Activated CD4-positive, alpha-beta T cell treated with anti-CD3 and anti-CD28 coated beads, Interleukin-2, amount 50 U/mL, for 1 hour (primary cell): ENCODE measurements at places on chromosomes 2 and 18.

GRCh38 chr18:9535430-9535991 lies 60.2 kb downstream of the RALBP1 start:
- DNase-seq: no peak

DNA sequence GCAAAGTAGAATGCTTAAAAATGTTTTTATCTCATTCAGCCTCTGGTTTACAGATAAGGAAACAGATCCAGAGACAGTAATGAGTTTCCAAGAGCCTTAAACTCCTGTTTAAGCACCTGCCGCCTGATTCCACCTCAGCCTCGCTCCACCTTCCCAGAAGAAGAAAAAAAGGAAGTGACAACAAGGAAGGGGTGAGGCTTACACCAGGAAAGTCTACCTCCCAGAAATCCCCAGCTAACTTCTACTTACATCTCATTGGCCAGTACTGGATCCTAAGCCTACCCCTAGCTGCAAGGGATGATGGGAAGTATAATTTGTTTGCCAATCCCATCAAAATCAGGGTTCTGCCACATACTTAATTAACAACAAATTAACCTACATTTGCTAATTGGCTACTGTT lies 15.3 kb upstream of the ARID5A start:
- DNase-seq: no peak

DNA sequence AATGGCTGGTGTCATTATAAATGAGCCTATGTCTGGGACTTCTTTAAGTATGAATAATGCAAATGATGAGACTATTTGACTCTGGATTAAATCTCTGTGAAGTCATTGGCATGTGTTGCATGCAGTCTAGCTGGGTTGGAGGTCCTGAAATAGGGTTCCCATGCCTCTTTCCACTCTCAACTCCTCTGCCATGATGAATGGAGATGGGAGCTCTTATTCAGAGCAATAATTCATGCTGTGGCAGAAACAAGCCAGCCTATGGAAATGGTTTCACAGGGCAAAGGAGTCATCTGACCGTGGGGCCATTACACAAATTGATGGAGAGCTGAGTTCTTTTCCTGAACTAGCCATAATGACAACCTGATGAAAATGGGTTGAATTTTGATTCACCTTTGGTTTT lies 15.5 kb upstream of the CCDC195 start:
- DNase-seq: no peak

DNA sequence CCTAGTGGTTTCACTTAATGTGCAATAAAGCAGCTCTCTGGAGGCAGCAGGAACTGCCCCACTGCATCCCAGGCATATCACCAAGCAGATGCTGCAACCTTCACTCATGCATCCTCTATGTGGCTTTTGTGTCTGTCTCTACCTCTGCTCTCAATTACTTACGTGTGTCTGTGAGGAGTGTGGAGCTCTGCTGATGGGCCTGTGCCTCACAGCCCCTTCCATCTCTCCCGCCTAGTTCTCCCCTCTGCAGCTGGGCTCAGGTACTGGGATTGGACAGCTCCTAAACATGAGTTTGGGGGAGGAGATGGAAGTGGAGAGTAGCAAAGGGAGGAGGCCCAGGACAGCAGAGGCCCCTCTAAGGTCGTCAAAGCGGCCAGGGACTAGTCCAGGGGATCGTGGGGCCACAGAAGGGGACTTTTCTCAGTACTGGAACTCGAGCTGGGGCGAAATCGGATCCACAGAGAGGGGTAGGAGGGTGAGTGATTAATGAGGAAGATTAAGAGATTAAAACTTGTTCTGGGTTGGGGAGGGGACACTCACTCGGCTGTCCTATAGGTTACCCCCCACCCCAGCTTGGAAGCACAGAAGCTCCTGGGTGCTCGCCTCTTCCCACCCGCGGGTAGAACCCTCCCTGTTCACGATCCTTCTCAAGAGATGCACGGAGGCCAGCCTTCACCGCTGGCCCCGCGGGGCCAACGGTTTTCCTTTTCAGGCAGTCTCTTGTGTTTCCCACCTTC lies 2.1 kb upstream of the LBX2 start:
- no peak for DNase-seq

DNA sequence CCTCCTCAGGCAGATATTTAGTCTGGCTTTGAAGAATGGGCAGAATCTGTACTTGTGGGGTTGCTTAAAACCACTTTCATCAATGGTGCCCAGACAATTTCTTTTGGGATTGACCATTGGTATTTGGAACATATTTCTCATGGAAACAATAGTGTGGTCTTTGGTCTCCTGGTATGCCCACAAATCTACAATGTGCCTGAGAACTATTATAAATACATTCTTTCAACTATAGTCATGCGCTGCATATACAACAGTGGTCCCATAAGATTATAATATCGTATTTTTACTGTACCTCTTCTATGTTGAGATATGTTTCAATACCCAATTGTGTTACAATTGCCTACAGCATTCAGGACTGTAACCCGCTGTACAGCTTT lies 34.8 kb upstream of the PPP4R1 start:
- DNase-seq: no peak

GRCh38 chr2:67416136-67416535 lies 19.0 kb downstream of the ETAA1 start:
- DNase-seq: no peak

DNA sequence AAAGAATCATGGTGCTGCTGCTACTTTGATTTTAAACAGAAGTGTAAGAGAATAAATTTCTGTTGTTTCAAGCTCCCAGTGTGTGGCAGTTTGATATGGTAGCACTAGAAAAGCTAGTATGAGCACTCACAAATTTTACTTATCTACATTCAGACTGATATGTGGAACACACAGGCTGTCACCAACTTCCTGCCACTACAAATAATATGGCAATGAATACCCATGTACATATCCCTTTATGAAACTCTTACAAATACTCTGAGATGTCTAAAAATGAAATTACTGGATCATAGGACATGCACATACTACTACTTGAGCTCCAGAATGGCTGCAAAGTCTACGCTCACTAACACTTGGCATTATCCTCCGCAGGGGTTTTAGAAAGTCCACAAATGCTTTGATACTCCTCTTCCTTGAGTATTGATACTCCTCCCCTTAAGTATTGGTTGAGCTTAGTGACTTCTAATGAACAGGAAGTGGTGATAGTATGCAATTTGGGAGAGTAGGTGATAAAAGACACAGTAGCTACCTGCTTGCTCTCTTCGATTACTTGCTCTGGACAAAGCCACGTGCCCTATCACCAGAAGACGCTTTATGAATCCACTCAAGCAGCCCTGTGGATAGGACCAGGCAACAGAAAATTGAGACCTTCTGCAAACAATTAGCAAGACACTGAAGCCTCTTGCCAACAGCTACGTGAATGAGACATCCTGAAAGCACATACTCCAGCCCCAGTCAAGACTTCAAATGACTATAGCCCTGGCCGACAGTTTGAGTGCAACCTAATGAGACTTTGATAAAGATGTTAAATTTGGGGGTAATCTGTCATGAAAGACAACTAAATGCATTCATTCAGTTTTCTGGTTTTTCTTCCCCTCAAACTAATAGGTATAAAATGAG lies 35.4 kb downstream of the FBXO11 start:
- no peak for DNase-seq

GRCh38 chr2:207561386-207562080 lies 31.8 kb downstream of the CREB1 start:
- no peak for DNase-seq

GRCh38 chr18:22710673-22711191 lies 222.4 kb upstream of the RBBP8 start:
- no peak for DNase-seq

GRCh38 chr2:99865818-99866676 lies 276.3 kb downstream of the AFF3 start:
- DNase-seq: no peak

DNA sequence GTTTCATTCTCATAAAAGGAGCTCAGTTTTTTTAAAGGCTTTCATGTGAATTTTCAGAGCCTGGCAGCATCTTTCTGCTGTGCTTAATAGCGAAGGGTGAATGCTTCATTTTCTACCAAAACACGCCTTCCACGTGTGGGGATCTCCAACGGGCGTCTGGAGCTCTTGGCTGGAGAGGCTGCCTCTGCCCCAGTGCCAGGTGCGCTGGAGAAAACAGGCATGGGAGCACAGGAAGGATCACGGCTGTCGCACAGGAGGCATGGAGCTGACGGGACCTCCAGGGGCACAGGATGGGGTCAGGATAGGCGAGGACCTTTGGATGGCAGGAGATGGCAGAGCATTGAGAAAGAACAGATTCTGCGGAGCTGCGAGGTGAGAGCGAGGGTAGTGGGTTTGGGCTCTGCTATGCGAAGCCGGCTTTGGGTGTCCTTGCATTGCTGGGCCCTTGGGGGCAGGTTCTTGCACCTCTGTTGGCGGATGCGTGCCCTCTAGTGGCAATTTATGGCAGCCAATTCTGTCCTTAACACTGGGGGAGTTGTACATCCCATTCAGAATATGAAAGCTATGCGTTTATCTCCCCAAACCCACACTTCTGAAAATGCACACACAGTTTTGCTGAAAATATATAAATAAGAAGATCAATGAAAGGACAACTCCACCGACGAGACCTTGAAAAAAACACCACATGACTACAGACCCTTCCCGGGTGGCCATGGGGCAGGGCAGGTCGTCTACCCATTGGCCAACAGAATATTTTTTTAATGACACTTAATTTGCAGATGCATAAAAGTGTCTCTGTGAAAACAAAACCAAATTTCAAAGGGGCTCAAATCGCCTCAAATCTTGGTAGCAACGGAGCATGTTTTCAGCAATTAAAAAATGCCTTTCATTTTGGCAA lies 90.4 kb upstream of the SLC35G4 start:
- peak; percentile 9 for DNase-seq

DNA sequence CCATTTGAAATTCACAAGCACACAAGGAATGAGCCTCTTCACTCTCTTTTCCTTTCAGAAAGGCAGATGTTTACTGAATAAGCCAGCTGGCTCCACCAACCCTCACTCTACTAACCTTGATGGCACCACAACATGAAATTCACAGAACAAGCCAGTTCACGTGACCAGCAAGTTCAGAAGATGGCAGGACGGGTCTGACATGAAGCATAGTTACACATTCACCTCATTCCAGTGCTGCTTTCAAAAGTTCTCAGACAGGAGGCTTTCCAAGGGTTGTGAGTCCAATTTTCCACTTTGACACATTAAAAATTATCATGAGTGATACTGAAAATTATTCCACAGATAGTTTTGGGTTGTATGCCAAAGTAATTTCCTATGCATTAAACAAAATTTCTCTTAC lies 74.2 kb upstream of the MBOAT2 start:
- DNase-seq: no peak

DNA sequence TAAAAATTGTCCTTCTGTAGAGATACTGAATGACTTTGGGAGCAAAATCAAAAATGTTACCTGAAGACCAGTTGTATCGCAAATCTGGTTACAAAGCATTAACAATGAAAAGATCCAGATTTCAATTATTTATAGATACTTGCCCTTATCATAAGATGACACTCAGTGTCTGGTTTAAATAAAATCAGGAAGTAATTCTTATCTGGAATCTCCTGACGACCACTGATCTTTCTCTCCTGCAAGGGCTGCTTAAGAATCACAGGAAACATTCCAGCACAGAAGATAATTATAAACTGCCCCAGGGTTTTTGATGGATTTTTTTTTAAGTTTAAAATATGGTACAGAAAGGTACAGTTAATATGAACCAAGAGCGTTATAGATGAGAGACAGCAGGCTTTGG lies 205.7 kb downstream of the ALK start:
- DNase-seq: no peak

GRCh38 chr18:34772887-34773286 lies 62.8 kb downstream of the DTNA start:
- DNase-seq: no peak

DNA sequence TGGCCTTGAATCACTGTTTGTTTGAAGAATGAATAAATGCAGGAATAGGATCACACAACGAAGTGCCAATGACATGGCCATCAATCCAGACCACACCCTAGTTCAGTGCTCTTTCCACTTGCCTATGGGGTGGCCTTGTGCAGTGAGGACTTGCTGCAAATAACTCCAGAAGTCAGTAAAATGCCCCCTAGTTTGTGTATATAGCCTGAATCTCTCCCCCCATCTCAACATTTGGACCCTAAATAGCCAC lies 299 bp downstream of the FABP1 start:
- no peak for DNase-seq

- no peak for DNase-seq
Measured at GRCh38 chr2:10552220-10552870, 104.2 kb upstream of the ODC1 start.

DNA sequence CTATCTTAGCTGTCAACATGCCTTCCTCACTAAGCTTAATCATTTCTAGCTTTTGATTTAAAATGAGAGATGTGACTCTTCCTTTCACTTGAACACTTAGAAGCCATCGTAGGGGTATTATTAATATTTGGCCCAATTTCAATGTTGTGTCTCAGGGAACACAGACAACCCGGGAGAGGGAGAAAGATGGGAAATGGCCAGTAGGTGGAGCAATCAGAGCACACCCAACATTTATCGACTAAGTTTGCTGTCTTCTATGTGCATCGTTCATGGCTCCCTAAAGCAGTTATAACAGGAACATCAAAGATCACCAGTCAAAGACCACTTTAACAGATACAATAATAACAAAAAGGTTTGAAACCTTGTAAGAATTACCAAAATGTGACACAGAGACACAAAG lies 110.2 kb downstream of the OLA1 start:
- no peak for DNase-seq

DNA sequence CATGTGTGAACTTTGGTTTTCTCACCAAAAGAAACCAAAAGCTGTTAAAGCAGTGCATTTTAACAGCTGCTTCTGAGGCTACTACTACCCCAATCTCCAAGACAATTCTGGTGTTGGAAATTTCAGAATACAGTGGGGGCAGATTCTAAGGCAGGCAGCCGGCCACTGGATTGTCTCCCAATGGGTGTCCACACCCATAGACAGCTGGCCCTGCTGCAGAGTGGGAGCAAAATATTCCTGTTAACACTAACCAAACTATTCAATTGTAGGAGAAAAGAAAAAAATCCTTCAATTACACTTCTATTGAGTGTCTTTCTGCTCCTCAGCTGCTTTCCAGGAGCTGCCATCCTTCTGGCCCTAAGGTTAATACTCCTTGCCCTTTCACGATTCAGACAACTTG lies 223.7 kb downstream of the ALK start:
- DNase-seq: no peak

DNA sequence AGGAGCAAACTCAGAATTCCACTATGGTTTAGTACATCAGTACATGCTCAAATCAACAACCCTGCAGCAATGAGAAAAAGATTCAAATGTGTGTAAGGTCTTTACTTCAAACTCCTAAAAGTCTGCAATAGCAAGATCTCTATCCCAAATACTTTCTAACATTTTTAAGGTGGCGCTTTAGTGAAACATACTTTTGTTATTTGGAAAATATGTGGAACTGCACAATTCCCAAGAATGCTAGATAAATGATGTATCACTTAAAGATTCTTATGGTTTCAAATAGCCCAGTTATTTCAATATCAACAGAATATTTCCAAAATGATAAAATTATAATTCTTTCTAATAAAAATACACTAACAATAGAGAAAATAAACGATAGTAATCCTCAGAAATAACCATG lies 227.6 kb upstream of the SMAD7 start:
- DNase-seq: no peak

- DNase-seq: no peak
Measured at GRCh38 chr18:11398625-11399024, 210.8 kb upstream of the SLC35G4 start.

GRCh38 chr2:106076941-106077340 lies 117.2 kb downstream of the UXS1 start:
- no peak for DNase-seq

- peak; percentile 44 for DNase-seq
Measured at GRCh38 chr2:197309691-197310231, 819 bp downstream of the ANKRD44 start.
